AG04450 (cell line): ENCODE measurements at places on chromosomes 7 and 10.

DNA sequence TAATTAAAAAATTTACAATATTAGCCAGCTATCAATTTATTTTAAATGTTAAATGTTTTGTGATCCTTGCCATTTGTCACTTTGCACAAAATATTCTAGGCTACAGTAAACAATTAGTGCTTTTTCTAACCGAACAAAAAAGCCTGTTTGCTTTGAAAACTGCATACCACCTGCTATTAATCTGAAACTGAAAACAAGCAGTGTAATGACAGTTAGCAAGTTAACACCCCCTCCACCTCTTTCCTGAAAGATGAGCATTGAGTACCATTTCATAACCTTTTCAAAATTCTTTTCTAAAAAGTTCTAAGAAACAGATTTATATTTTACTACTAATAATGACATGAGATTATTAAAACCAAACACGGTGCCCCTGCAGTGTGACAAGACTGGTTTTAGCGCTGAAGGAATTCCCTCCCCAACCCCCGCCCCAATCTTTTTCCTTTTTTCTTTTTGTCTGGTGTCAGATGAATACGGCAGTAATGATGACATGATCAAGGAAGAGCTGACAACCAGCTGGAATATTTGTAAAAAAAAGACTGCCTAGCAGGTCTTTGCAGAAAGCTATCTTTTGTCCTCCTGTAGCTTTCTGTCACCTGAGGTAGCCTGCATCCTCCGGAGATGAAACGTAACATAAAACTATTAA, 175.6 kb downstream of the CHCHD3 start:
- DNase-seq: no peak

DNA sequence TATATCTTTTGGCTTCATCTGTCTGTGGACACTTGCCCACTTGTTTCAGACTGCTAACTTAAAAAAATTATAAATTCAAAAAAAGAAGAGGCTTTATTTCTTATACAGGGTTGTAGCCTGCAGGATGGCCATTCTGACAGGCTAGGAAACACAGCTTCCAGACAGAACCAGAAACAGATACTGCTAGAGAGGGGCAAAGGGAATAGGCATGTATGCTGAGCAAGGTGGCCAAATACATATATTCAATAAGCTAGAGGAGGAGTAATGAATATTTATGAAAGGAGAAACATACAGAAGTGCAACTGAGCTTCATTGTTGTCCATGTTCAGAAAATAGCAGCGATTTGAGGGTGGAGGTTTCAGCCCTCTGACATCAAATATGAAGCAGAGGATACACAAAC, 22.0 kb upstream of the MAGI2 start:
- DNase-seq: no peak

DNA sequence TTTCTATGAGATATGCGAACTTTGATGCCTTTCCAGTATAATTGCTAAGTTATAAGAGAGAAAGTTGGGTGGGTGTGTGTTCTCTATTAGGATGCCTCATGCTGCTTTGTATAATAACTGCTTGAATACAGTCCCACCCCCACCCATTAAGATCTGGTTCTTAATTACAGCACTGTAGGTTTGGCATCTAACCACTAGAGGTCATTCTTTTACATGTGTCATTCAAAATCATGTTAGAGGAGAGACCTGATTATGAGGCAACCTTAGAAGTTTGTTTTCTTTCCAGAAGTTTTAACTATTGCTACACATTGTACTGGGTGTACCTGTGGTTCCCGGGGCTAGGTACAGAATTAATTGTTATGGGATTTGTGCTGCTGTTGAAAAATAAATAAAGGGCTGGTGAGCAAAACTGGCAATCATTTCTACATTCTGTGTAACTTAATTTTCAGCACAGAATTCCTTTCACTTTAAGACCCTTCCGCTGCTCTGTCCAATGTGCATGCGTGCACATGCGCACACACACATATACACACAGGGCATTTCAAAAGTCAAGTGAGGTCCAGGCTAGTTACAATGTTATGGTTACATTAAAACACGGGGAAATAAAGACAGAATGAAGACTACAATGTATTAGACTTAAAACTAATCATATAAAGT, 1156.3 kb downstream of the SORCS3 start:
- no peak for DNase-seq

DNA sequence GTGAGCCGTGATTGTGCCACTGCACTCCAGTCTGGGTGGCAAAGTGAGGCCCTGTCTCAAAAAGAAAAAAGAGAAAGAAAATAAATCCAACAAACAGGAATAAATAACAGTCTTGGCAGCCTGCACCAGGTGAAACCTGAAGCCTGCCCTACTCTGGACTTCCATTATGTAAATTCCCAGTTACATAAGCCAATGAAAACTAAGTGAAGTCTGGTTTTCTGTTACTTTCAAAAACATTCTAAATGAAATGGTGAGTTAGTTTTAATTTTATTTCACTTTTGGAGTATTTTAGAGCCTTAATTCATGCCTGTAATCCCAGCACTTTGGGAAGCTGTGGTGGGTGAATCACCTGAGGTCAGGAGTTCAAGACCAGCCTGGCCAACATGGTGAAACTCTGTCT, 22.5 kb upstream of the HIBADH start:
- no peak for DNase-seq

DNA sequence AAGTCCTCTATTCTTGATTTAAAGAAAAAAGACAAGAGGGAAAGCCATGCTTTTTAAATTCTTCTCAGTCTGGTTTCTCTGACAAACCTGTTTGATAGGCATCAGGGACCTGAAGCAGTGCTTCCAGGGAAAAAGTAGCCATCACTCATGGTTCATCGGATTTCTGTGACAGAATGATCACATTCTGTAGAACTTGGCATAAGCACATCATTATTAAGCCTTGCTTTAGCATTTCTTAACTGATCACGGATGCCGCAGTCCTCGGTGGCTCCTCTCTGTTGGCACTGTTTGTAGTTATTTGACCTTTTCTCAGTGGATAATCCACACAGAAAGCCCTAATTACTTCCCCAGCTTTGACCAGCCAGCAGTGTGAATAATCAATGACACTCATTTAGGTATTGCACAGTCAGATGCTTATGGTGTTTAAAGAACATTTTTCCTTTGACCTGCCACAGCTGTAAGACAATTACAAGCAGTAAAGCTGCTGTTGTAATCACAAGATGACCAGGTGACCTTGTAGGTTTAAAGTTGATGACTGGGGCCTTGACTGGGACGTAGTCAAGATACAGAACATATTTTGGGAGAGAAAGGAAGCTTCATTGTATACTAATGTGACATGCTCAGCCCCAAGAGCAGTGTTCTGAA, 64.4 kb upstream of the SKAP2 start:
- DNase-seq: no peak

GRCh38 chr10:48449501-48450232, 143.2 kb downstream of the MAPK8 start:
- DNase-seq: no peak

DNA sequence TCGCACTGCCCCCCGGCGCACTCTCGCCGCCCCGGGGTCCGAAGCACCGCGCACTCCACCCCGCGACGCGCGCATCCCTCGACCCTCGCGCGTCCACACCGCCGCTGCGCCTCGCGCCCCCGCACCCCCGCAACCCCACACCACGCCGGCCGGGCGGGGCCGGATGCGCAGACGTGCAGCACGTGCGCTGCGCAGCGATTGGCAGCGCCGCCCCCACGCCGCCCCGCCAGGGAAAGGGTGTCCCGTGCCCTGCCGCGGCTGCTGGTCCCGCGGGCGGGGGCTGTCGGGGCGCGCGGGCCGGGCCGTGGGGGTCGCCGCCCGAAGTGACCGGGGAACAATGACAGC, 53.7 kb upstream of the KDM7A start:
- DNase-seq: no peak
